T-helper 2 cell treated with Interferon-gamma antibody and Interleukin-4, amounts not matched to agents 5 μg/mL and 100 μg/mL, for 36 hours (primary cell): ENCODE measurements at places on chromosomes 12 and 14.
A peak's percentile ranks its signal among the peaks of the same experiment; 100 is the strongest.

DNA sequence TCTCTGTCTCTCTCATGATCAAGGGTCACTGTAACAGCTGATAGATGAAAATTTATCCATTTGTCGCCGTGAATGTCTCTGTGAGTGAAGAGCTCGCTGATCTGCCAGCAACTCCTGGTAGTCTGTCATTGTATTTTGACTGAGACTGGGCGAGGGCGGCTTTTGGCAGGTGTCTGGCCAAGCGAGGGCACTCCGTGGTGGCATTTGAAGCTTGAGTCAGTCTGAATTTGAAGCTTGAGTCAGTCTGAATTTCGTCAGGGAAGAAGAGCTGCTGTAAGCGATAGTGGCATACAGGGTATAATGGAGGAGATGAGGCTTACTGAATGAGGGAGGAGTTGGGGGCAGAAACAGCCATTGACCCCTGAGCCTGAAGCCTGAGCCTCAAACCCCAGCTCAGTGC, 56.8 kb upstream of the FAM181A start:
- DNase-seq = no peak
- no peak overlapping the region for H3K27ac ChIP-seq
- peaks cover 7% of the 10 kb centered on the region for H3K27me3 ChIP-seq
- no peaks in the 10 kb centered on the region for H3K36me3 ChIP-seq

GRCh38 chr12:4164188-4164558, 109.4 kb upstream of the CCND2 start:
- no peak for DNase-seq
- H3K4me3 ChIP-seq = peak overlapping the region; percentile 85
- H3K4me1 ChIP-seq = peaks cover 58% of the 10 kb centered on the region
- H3K27me3 ChIP-seq = no peaks in the 10 kb centered on the region
- peaks cover 7% of the 10 kb centered on the region for H3K36me3 ChIP-seq

- no peaks in the 10 kb centered on the region for H3K4me1 ChIP-seq
- no peaks in the 10 kb centered on the region for H3K36me3 ChIP-seq
- no peak overlapping the region for H3K27ac ChIP-seq
Observed at GRCh38 chr12:131636940-131637750, 73.7 kb upstream of the SFSWAP start.

DNA sequence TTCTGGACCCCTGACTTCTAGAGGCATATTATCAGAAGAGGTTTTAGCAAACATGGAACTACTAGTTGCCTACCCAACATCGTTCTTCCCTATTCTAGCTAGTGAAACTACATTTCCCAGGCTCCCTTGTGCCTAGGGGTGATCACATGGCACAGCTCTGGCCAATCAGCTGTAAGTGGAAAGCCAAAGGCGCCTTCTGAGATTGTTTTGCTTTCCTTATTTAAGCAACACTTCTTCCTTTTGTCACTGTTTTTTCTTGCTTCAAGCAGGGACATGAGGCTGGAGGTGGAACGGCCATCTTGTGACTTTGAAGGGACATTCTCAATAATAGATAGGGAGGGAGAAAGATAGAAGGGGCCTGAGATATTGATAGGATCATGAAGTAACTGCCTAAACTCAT, 136.7 kb downstream of the ZNF664 start:
- H3K4me1 ChIP-seq = peaks cover 2% of the 10 kb centered on the region
- no peaks in the 10 kb centered on the region for H3K36me3 ChIP-seq
- H3K4me3 ChIP-seq = no peak overlapping the region
- DNase-seq = no peak
- H3K27me3 ChIP-seq = no peaks in the 10 kb centered on the region
- H3K27ac ChIP-seq = no peak overlapping the region

DNA sequence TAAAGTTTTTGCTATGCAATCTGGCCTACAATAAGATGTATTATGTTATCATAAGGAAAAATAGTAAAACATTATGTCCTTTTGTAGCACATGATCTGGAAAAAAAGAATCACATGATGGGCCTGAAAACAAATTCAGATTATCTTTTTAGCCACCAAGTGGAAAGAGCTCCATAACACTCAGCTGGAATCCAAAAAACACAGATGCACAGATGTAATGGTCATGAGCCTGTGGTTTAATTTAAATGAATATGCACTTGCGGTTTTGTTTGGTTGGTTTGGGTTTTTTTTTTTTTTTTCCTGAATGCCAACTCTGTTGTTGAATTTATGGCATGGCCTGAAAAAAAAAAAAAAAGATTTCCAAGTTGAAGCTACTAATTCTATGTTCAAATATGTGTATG, 4.1 kb downstream of the KCNC2 start:
- H3K27me3 ChIP-seq = peaks cover 44% of the 10 kb centered on the region
- no peak overlapping the region for H3K4me3 ChIP-seq
- DNase-seq = no peak
- peaks cover 5% of the 10 kb centered on the region for H3K4me1 ChIP-seq
- no peak overlapping the region for H3K27ac ChIP-seq

DNA sequence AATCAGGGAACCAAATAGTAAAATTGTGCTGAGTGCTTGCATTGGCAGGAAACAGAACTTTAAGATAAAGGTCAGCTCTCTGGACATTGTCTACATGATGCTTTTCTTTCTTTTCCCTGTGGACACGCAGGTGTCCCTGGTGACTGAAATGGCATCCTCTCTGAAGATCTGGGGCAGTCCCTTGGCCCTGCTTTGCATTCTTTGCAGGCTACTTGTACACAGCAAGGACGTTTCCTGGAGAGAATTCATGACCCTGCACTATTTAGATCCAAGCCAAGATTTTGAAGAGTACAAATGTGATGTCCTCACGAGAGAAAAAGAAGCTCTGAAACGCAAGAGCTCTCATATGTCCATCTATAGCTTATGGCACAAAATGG, 11.3 kb upstream of the EDDM3A start:
- H3K36me3 ChIP-seq = no peaks in the 10 kb centered on the region
- no peak overlapping the region for H3K4me3 ChIP-seq
- peaks cover 3% of the 10 kb centered on the region for H3K4me1 ChIP-seq
- H3K27ac ChIP-seq = no peak overlapping the region

DNA sequence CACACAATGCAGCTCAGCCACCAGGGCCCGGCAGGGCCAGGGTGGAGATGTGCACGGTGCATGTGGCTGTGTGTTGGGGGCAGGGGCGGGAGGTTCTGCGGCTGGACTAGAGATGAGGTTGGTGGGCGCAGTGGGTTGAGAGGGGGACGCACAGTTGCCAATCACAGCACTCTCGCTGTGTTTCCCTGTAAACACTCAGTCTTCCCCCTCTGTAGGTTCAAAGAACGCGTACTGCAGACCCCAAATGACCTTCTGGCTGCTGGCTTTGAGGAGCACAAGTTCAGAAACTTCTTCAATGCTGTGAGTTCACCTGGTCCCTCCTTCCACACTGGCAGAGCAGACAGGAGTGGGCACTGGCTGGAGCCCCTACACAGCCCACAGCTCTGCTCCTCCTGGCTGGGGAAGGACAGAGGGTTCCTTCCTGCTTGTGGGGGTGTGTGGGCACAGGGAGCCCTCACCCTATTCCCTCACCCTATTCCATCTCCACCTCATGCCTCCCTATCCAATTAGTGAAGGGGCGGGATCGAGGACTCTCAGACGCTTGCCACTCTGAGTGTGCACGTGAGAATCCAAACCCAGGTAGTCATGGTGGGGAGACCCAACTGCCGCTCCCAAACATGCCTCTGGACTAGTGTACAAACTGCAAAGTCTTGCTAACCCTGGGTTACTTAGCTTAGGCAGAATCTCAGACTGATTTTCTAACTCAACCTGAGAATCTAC, 17.8 kb downstream of the OTUB2 start:
- no peak overlapping the region for H3K4me3 ChIP-seq
- H3K27me3 ChIP-seq = no peaks in the 10 kb centered on the region
- no peaks in the 10 kb centered on the region for H3K4me1 ChIP-seq
- no peak overlapping the region for H3K27ac ChIP-seq

- H3K4me3 ChIP-seq = no peak overlapping the region
- H3K27me3 ChIP-seq = peaks cover 13% of the 10 kb centered on the region
- H3K27ac ChIP-seq = no peak overlapping the region
- H3K4me1 ChIP-seq = no peaks in the 10 kb centered on the region
- no peak for DNase-seq
- H3K36me3 ChIP-seq = peaks cover 2% of the 10 kb centered on the region
Observed at GRCh38 chr12:131621701-131622421, 89.0 kb upstream of the SFSWAP start.

- no peak overlapping the region for H3K4me3 ChIP-seq
- H3K4me1 ChIP-seq = no peaks in the 10 kb centered on the region
- no peak for DNase-seq
- no peaks in the 10 kb centered on the region for H3K27me3 ChIP-seq
- peaks cover 1% of the 10 kb centered on the region for H3K36me3 ChIP-seq
Observed at GRCh38 chr14:68322940-68323620, 469.8 kb downstream of the ZFP36L1 start.

GRCh38 chr12:79023261-79023660, 158.7 kb downstream of the SYT1 start:
- H3K27me3 ChIP-seq = no peaks in the 10 kb centered on the region
- no peaks in the 10 kb centered on the region for H3K36me3 ChIP-seq
- no peak for DNase-seq
- H3K27ac ChIP-seq = no peak overlapping the region
